CD4-positive, CD25-positive, alpha-beta regulatory T cell (primary cell): ENCODE measurements at places on chromosomes 3 and 15. TPM values are rescaled to one million over a fixed set of nuclear protein-coding genes. Genes with fewer than 3 reads are reported as not detected.

PRSS50 gene
- polyA plus RNA-seq = not detected

TGM4 gene
- polyA plus RNA-seq = 0.06 TPM

DUOXA2 gene
- polyA plus RNA-seq = not detected

ITIH1 gene
- polyA plus RNA-seq = not detected

MOBP gene
- polyA plus RNA-seq = not detected

FETUB gene
- not detected for polyA plus RNA-seq

MYO1E gene
- 0.14 TPM for polyA plus RNA-seq

PLCB2 gene
- polyA plus RNA-seq = 24.6 TPM

TMEM207 gene
- not detected for polyA plus RNA-seq

PYGO1 gene
- not detected for polyA plus RNA-seq

ERC2 gene
- not detected for polyA plus RNA-seq

DCLK3 gene
- polyA plus RNA-seq = not detected

IMPG2 gene
- polyA plus RNA-seq = not detected

CRYGS gene
- not detected for polyA plus RNA-seq

AP3B2 gene
- polyA plus RNA-seq = not detected

EFL1 gene
- polyA plus RNA-seq = 16.3 TPM

ZNF860 gene
- polyA plus RNA-seq = not detected

AMT gene
- 0.45 TPM for polyA plus RNA-seq

BCL2A1 gene
- 24.5 TPM for polyA plus RNA-seq

ZBBX gene
- polyA plus RNA-seq = not detected

ZNF660 gene
- polyA plus RNA-seq = not detected

RARB gene
- polyA plus RNA-seq = not detected

SLC22A13 gene
- polyA plus RNA-seq = 0.40 TPM

FAM227B gene
- 15.1 TPM for polyA plus RNA-seq

ATP13A4 gene
- polyA plus RNA-seq = not detected
